ENCODE measurements at places on chromosomes 12 and 14.

DNA sequence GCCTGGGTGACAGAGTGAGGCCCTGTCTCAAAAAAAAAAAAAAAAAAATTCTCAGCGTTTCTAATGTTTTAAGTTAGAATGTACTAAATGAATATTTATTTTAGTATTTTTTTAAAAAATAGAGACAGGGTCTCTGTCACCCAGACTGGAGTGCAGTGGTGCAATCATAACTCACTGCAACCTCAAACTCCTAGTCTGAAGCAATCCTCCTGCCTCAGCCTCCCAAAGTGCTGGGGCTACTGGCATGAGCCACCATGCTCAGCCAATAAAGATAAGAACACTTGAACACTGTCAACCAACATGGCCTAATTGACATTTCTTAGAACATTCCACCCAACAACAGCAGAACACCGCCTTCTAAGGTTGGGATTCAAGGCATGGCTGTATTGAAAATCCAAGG lies 5.1 kb upstream of the DYNC1H1 start:
- no peak for DNase-seq

- DNase-seq, result no peak
Observed at GRCh38 chr12:12646483-12647072, 34.9 kb downstream of the CREBL2 start.

DNA sequence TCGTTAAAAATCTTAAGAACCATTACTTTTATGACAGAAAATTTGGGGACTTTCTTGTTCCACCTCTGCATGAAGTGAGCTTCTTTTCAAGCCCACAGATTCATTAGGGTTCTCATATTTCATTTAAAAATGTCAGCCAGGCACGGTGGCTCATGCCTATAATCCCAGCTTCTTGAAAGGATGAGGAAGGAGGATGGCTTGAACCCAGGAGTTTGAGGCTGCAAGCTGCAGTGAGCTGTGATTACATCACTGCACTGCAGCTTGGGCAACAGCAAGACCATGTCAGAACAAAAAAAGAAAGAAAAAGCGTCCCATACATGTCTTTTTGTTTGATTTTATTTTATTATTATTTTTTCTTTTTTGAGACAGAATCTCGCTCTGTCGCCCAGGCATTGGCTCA lies 43.4 kb upstream of the ATF1 start:
- no peak for DNase-seq

- DNase-seq, result no peak
Observed at GRCh38 chr14:70890826-70891659, 16.2 kb upstream of the PCNX1 start.

DNA sequence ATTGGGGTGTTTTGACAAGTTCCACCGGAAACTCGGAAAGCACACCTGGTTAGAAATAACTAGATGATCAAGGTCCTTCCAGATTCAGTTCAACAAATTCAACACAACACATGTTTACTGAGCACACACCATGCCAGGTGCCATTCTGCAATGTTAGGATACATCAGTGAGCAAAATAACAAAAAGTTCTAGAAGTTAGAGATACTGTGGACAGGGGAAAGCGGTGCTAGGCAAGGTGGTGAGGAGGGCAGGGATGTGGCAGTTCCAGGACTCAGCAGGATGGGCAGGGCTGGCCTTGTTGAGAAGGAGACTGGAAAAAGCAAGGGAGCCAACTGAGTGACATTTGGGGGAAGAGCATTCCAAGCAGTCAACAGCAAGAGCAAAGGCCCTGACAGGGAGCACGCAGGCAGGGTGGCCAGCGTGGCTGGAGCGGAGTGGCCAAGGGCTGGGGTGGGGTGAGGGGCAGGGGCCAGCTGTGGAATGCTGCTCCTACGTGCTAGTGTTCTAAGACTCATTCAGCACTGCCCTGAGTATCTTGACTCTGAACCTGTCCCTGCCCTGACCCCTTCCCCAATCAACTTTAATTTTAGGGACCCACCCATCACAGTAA lies 19.4 kb upstream of the FAIM2 start:
- no peak for DNase-seq

- no peak for DNase-seq
Observed at GRCh38 chr14:99268810-99269707, 2.9 kb downstream of the BCL11B start.

GRCh38 chr12:56880125-56880992 lies 53.8 kb downstream of the SDR9C7 start:
- DNase-seq, result no peak

- no peak for DNase-seq
Observed at GRCh38 chr12:114512351-114512750, 106.4 kb upstream of the TBX5 start.

DNA sequence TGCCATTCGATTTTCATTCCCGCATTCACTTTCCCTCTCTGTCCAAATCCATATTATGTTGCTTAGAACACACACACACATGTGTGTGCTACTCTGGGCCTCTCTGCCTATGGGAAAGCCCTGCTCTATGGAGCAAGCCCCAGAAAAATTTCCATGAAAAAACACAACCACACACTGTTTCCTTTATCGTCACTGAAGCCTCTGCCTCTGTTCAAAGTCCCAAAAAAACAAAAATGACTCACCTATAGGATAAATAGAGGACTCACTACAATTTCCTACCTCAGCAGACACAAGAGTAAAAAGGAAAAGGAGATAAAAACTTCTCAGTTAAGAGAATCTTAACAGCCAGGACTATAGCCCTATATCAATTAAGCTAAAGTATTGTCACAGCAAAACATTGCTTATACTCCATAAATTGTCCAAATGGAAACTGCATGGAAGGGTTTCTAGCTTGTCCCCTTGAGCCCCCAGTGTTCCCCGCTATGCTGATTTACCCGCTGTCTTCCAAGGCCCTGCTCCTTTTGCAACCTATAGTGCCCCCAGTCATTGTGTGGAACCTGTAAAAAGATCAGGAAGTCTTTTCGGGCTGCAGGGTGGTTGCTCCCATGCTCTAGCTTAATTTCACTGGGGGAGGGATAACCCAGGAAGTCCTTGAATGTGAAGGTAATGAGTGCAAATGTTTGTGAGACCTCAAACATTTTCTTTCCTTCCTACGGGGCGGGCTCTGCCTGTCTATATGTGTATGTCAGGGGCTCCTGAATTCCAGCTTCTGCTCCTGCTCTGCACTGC lies 11.1 kb upstream of the PIP4K2C start:
- DNase-seq, result no peak

GRCh38 chr12:27531896-27532295 lies 7.9 kb downstream of the PPFIBP1 start:
- no peak for DNase-seq

DNA sequence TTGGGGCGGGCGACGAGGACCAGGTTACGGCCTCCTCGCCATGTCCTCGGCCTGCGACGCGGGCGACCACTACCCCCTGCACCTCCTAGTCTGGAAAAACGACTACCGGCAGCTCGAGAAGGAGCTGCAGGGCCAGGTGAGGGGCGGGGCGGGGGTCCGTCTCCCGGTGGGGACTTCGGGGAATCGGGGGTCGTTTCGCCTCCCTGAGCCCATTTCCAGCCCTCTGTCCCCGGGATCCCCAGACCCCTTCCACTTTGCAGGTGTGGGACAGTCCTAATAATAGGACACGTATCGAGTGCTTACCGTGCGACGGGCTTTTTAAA lies 380 bp downstream of the ANKRD13A start:
- no peak for DNase-seq

DNA sequence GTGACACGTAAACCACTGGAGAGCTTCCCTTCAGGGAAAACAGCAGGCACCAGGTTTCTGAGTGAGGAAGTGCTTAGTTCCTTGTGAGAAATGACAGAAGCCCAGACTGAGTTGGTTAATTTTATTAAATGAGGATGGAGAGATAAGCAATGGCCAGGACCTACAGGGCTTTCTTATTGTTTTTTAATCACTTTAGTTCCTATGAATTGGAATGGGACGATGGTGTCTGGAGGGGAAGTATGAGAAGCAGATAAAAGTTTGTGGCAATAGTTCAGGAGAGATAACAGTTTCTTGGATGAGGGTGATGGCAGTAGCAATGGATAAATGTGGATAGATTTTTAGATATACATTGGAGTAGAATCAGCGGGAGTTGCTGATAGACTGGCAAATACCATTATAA lies 86.5 kb upstream of the PTPRR start:
- DNase-seq, result no peak

DNA sequence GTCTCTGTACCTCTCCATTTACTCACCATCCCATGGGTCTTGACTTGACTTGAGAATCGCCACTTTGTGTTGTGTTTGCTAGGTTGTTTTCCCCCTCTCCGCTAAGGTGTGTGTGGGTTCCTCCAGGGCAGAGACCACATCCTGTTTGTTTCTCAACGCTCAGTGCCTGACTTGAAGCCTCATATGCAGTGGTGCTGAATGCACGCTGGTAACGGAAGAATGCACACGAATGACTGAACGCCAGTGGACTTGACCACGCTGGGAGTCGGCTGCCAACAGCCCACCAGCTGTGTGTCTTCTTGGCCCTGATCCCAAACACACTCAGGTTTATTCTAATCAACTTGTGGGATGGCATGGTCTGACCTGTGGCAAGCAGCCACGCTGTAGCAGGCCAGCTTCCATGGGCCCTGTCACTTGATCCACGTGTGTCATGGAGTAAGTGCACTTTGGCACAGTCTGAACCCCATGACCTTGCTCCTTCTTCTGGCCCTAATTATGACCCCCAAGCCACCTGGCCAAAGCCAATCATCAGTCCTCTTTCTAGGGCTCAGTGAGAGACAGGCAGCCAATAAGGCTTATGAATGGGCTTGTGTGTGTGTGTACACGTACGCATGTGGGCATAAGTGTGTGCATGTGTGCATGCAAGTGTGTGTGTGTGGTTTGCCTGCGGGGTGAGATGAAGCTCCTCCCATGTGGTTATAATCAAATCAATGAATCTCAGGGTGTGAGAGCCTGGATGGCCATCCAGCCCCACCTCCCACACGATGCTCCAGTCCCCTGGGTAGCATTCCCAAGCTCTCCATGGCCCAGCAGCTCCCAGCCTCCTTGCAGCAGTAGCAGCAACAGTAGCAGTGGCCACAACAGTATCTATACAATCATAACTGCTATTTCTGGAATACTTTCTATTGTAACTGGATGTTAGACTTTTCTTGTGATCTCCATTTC lies 6.4 kb upstream of the TC2N start:
- no peak for DNase-seq

DNA sequence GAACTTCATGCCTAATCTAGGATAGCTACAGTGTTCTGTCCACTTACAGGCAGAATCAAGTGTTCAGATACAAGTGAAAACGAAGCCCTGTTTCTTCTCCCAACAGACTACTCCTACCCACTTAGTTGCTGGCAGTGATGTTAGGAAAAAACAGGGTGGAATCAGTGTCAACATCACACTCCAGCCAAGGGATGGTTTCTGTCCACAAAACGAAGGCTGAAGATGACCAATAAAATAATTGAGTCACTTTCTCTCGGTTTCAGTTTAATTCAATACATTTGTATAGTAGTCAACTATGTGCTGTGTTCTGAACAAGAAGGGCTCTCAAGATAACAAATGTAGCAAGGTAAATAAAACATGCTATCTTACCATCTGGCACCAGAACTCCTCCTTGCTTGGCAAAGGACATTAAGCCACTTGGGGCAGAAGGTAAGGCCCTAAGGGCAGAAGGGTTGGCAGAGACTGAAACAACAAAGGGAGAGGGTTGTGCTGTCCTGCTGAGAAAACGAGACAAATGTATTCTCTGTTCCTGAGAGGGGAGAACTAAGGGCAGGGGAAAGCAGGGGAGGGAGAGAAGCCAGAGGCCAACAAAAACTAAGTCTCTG lies 393.6 kb downstream of the DPF3 start:
- DNase-seq, result no peak

- DNase-seq, result peak; percentile 23
Observed at GRCh38 chr14:47278233-47278842, 397.1 kb downstream of the MDGA2 start.

GRCh38 chr12:104353012-104353981 lies 49.8 kb downstream of the EID3 start:
- DNase-seq, result no peak

DNA sequence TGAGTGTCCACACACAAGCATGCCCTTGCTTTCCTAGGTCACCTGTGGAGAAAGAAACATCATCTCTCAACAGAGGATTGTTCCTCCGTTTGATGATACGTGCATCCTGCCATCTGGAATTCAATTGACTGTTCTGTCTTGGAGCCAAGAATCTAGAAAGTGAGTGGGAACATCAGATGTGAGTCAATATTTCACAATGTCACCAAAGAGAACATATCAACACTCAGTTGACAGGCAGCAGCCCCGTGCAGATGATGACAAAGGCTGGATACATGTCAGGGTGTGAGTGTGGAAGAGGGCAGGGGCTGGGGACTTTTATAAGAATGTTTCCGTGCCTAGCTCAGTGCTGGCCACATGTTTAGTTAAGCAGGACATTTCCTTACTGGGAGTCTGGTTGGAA lies 76.1 kb downstream of the TBC1D30 start:
- DNase-seq, result no peak

DNA sequence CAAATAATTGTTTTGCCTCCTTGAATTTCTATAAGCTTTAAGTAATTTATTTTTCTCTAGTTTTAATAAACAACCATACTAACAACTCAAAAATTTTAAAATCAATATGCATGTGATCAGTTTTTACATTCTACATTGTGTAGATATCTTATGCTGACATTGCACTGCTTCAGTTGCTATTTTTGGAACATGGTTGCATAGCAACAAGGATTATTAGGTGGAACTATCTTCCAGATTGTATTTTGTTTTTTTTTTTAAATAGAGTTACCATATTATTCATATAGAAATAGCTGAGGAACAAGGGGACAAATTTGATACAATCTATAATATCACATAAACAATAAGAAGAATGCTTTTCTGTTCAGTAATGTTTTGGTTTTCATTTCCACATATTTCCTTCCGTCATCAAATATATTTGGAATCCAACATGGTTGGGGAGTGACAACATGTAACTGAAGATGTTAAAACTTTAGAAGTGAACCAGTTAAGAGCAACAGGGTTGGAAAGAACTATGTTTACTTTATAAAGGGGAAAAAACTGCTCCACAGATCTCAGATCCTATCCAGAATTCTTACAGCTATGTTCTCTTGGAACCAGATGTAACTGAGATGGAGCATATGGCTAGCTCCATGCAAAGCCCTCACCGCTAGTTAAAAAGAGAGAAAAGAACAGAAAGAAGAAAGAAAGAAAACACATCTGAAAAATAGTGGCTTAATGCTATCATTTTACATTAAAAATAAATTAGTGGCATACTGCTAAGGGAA lies 235.5 kb downstream of the NELL2 start:
- no peak for DNase-seq

GRCh38 chr12:99453836-99454538 lies 193.6 kb upstream of the GARIN6 start:
- DNase-seq, result no peak

- DNase-seq, result peak; percentile 41
Observed at GRCh38 chr14:50230701-50231474, 490 bp downstream of the SOS2 start.

- no peak for DNase-seq
Observed at GRCh38 chr14:42965512-42965911, 1358.8 kb downstream of the LRFN5 start.

GRCh38 chr12:13304924-13305323 lies 108.4 kb downstream of the EMP1 start:
- no peak for DNase-seq

GRCh38 chr12:18576104-18576626 lies 161.6 kb downstream of the PLCZ1 start:
- no peak for DNase-seq
